ENCODE measurements at places on chromosomes 7 and 10. TPM values are rescaled to one million over a fixed set of nuclear protein-coding genes. Genes with fewer than 3 reads are reported as not detected.

GPR158 gene
- not detected for total RNA-seq

ODAD2 gene
- not detected for total RNA-seq

DNA sequence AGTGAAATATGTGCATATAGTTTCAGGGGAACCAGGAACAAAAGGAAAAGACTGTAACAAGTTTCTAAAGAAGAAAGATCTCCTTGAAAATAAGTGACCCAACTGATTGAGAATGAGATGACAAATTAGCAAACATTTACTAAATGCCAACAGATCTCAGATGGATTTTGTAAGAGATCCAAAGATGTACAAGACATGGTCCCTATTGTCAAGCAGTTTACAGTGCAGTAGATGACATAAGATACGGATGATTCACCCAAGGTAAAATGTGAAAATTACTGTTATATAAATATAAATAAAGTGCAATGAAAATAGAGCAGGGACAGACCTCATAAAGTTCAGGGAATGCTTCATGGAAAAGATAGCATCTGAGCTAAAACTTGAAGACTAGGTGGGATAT is 121.5 kb upstream of the FZD1 start:
- no peaks in the 10 kb centered on the region for H3K36me3 ChIP-seq
- no peak overlapping the region for H3K4me3 ChIP-seq

DNA sequence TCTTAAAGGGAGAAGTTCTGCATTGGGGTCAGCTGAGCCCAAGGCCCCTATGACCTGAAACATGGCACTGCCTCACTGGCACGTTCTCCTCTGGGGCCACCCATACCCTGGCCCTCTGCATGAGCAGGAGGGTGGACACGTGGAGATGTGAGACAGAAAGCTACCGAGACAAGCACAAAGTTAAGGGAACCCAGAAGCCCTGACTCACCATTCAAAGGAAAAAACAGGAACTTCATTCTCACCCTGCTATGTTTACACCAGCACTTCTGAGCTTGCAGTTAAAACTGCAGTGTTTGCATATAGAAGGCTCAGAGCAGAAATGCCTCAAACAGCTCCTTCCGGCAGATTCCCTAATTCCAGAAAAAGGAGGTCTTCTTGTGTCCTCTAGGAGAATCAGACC is 41.7 kb downstream of the DENND11 start:
- H3K4me1 ChIP-seq: peaks cover 20% of the 10 kb centered on the region
- H3K4me3 ChIP-seq: no peak overlapping the region
- DNase-seq: no peak
- no peak overlapping the region for H3K27ac ChIP-seq
- H3K27me3 ChIP-seq: no peaks in the 10 kb centered on the region

- peaks cover 38% of the 10 kb centered on the region for H3K36me3 ChIP-seq
- H3K27me3 ChIP-seq: no peaks in the 10 kb centered on the region
- peak overlapping the region; percentile 55 for H3K27ac ChIP-seq
Measured at GRCh38 chr10:6228010-6228511, 25.3 kb downstream of the PFKFB3 start.

DNA sequence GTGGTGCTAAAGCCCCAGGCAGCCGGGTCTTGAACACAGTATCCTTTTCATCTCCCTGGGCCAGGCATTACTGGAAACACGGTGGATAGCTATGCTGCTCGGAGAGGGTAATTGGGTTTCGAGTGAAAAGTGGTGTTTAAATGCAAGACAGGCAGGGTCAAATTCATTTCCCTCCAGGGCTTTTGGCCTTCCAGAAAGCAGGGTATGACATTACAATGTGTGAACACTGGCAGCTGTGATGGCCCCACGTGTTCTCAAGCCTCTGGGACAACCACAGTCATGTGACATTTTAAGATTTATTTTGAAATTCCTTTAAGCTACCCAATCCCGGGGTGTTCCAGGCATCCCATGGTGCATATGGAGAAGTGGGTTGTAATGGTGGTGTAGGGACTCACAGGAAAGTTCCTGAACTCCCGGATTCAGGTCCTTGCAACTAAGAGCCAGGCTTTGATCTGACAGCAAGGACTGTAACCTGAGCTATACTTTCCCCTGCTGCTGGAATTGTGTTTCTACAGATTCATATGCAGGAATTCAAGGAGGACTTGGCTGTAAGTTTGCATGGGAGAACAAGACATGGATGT is 46.8 kb downstream of the INSYN2A start:
- H3K4me3 ChIP-seq: no peak overlapping the region
- H3K27ac ChIP-seq: no peak overlapping the region
- DNase-seq: no peak
- H3K27me3 ChIP-seq: no peaks in the 10 kb centered on the region
- H3K36me3 ChIP-seq: no peaks in the 10 kb centered on the region
- H3K4me1 ChIP-seq: no peaks in the 10 kb centered on the region

DNA sequence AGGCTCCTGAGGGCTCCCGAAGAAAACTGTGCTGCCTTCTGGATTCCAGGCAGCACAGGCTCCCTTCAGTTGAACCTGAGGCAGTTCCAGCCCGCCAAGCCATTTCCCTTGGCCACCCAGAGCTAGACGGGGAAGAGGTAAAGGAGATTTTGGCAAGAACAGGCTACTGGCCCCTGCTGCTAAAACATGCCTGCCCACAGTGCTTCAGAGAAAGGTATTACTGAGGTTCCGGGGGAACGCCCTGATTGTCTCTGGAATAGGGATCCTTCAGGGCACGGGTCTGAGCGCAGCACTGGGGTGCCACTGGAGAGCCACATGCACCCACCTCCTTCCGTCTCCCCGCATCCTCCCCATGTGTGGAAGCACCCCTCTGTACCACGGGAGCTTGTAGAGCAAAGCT is 247.4 kb downstream of the BAMBI start:
- no peak overlapping the region for H3K27ac ChIP-seq
- peaks cover 23% of the 10 kb centered on the region for H3K27me3 ChIP-seq
- no peak overlapping the region for H3K4me3 ChIP-seq
- H3K36me3 ChIP-seq: no peaks in the 10 kb centered on the region
- H3K4me1 ChIP-seq: no peaks in the 10 kb centered on the region

GRCh38 chr7:50607524-50608125 is 42.4 kb upstream of the DDC start:
- H3K27ac ChIP-seq: no peak overlapping the region
- peaks cover 29% of the 10 kb centered on the region for H3K4me1 ChIP-seq
- DNase-seq: no peak
- peaks cover 7% of the 10 kb centered on the region for H3K36me3 ChIP-seq
- H3K4me3 ChIP-seq: peak overlapping the region; percentile 8

DNA sequence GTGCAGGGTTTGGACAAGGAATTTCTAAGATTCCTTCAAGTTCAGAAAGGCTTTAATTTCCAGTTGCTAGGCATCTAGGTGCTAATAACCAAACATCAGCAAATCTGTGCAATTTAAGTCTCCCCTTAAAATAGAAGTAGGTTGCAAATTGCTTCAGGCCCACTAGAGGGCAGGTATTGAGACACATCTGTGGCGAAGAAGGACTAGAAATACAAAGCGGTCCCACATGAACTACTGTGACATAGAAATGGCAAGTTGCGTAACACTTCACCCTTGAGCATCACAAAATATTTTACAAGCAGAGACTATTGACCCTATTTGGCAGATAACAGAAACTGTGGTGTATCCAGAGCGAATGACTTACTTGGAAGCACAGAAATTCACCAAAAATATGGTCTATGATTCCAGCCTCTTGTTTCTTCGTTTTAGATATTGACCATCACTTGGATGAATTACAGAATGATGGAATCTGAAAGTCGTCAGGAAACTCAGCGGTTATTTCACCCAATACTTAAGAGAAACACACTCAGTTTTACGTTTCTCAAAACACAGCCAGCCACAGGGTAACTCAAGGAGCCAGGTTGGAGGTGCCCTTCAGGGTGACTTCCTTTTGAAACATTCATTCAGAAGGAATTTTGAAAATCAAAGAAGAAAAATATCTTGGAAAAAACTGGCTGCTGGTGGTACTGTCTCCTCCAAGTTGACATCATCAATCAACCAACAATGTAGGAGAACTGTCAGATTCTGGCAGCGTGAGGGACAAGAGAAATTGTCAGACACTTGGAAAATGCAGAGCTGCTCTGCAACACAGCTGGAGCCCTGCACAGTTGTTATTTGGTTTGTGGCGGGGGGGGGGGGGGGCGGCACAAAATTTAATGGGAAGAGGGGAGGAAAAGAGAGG is 256.3 kb upstream of the MINDY3 start:
- no peaks in the 10 kb centered on the region for H3K27me3 ChIP-seq
- H3K27ac ChIP-seq: no peak overlapping the region
- no peaks in the 10 kb centered on the region for H3K36me3 ChIP-seq

GRCh38 chr10:11631890-11632587 is 20.6 kb upstream of the USP6NL start:
- H3K36me3 ChIP-seq: peaks cover 5% of the 10 kb centered on the region
- peak overlapping the region; percentile 70 for H3K4me3 ChIP-seq

DNA sequence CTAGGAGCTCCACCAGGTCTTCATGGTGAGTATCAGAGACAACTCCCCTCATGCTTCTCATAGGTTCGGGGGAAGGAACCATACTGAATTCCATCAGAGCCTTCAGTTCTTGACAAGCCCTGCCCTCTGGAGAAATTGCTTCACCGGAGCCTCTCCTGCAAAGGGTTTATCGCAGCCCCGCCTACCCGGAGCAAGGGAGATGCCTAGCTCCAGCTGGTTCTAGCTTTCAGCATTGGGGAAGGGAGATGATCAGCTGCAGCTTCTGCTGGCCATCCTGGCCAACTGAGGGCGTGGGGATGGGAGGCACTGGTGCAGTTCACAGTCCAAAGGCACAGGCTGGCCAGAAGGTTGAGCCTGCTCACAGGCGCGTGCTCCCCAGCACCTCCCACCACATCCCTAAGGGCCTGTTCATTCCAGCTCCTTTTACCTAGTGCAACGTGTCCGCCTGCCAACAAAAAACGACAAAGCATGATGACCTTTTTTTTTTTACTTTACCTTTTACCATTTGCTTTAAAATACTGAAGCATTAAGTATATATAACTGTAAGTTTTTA is 31.2 kb downstream of the LANCL2 start:
- H3K27me3 ChIP-seq: no peaks in the 10 kb centered on the region
- no peak overlapping the region for H3K27ac ChIP-seq
- DNase-seq: no peak
- H3K4me3 ChIP-seq: no peak overlapping the region

- no peak overlapping the region for H3K27ac ChIP-seq
- H3K27me3 ChIP-seq: peaks cover 53% of the 10 kb centered on the region
- H3K4me1 ChIP-seq: peaks cover 7% of the 10 kb centered on the region
- H3K36me3 ChIP-seq: no peaks in the 10 kb centered on the region
- no peak overlapping the region for H3K4me3 ChIP-seq
Measured at GRCh38 chr7:2670720-2671391, 17.1 kb upstream of the AMZ1 start.

DNA sequence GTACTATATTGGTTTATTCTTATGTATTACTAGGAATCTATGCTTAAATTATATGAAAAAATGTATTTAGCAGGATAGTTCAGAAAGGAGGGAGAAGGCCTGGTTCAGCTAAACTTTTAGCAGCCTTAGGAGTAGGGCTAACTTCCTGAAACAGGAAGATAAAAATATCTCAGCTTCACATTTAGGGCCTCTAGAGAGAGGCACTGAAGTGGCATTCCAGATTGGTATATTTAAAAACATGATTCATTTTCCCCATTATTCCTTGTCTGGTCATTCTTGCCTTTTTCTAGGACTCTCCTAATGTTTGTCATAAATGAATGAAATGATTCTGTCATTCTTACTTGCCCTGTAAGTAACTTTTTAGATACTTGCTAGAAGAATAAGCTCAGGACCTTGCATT is 63.0 kb upstream of the CYP26C1 start:
- H3K27ac ChIP-seq: no peak overlapping the region
- no peak overlapping the region for H3K4me3 ChIP-seq
- no peaks in the 10 kb centered on the region for H3K27me3 ChIP-seq
- no peak for DNase-seq

- peak overlapping the region; percentile 89 for H3K27ac ChIP-seq
- H3K4me1 ChIP-seq: peaks cover 19% of the 10 kb centered on the region
- H3K4me3 ChIP-seq: peak overlapping the region; percentile 92
- H3K27me3 ChIP-seq: peaks cover 62% of the 10 kb centered on the region
- DNase-seq: peak; percentile 65
- H3K36me3 ChIP-seq: no peaks in the 10 kb centered on the region
Measured at GRCh38 chr10:101120884-101121653, 10.0 kb upstream of the TLX1 start.

DNA sequence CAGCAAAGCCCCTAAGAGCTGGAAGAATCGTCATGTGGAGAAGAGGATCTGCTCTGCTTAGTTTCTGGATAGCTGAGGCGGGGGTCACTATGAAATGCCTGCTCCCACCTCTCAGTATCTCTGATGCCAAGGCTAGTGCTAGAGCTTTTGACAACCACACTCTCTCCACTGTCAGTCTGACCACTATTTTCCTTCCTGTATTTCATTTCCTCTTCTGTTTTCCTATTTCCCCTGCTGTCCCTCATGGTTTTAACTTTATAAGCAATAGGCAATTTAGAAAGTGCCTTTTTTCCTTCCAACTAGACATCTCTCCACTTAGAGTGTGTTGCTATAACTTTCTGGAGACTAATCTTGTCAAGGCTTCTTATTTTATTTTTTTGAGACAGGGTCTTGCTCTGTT is 23.6 kb downstream of the C7orf57 start:
- peaks cover 4% of the 10 kb centered on the region for H3K4me1 ChIP-seq
- H3K36me3 ChIP-seq: peaks cover 15% of the 10 kb centered on the region
- H3K27ac ChIP-seq: no peak overlapping the region
- DNase-seq: no peak

DNA sequence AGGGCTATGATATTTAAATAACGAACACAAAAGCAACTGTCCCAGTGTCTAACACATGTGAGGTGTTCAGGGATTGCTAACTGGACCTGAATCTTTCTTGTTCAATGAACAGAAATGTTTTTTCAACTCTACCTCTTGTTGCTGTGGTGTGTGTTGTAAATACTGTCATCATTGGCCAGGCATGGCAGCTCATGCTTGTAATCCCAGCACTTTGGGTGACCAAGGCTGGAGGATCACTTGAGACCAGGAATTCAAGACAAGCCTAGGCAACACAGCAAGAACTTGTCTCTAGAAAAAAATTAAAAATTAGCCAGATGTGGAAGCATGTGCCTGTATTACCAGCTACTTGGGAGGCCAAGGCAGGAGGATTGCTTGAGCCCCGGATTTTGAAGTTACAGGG is 1250.9 kb downstream of the TYW1 start:
- no peak overlapping the region for H3K27ac ChIP-seq
- no peak for DNase-seq
- no peaks in the 10 kb centered on the region for H3K36me3 ChIP-seq
- no peaks in the 10 kb centered on the region for H3K4me1 ChIP-seq
- no peak overlapping the region for H3K4me3 ChIP-seq
- H3K27me3 ChIP-seq: no peaks in the 10 kb centered on the region

- no peak overlapping the region for H3K27ac ChIP-seq
- H3K4me1 ChIP-seq: peaks cover 17% of the 10 kb centered on the region
- DNase-seq: no peak
- no peak overlapping the region for H3K4me3 ChIP-seq
- H3K36me3 ChIP-seq: no peaks in the 10 kb centered on the region
Measured at GRCh38 chr7:70674571-70675010, 457.4 kb upstream of the GALNT17 start.

GRCh38 chr10:70038923-70039322 is 13.7 kb upstream of the MACROH2A2 start:
- H3K36me3 ChIP-seq: peaks cover 2% of the 10 kb centered on the region
- H3K4me3 ChIP-seq: no peak overlapping the region
- no peak for DNase-seq
